ENCODE measurements at places on chromosomes 5 and 9.

GRCh38 chr5:89020926-89021610 lies 138.1 kb upstream of the MEF2C start:
- DNase-seq: no peak

DNA sequence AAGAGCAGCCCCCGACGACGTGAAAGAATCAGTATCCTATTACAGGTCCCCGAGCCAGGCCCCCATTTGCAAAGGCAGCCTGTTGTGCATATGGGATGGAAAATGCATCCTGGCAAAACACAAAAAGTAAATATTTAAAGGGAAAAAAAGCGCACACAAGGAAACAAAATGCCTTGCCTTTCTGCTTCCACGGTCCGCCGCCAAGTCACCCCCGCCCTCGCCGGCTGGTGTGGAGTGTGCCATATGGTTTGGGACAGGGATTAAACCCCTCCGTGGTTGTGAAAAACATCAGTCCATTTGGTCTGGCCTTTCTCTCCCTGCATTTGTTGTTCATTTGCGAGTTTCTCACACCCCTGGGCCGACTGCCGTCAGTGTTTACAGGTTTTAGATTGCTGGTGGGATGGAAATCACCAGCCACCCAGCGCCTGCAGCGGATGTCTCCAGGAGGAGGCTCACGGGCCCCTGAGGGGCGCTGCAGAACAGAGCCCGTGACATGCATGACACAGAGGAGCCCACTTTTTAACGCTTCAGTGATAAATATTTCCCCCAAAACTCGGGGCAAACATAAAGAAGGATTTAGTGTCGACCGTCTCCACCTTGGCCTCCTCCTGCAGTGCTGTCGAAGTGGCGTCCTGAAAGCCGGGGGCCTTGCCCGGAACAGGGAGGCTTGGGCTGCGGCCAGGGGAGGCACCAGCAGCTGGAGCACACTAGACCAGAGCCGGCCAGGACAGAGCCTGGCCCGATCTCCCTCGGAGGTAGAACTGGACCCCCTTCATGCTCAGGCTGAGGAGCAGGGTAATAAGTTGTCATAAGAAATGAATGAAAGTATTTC lies 161.5 kb downstream of the HSD17B3 start:
- no peak for DNase-seq

DNA sequence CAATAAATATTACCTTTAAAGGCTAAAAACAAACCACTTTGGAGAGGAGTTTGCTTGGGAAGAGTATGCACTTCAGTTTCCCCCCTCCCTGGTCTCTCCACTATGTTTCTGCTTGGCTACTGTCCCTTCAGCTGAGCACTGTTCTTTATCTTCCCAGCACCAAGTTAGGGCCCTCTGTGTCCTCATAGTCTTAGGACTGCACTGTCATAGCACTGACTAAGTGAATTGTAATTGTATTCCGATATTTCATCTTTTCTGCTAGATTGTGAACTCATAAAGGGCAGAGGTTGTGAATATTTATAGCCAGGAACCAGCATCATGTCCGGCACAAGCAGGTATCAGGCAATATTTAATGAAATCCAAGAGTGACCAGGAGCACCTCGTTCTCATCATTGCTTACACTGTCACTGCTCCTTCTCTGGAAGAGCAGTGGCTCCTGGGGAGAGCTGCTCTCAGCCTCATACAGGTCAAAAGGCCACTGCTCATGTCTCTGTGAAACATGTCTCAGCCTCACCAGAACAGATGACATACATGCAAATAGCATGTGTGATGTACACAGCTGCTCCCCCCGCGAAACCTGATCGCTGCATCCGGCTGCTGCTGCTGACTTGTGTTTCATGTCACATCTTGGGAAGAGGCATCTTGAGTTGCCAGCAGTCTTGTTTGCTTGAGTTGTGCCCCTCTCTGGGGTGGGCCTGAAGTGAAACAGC lies 279.7 kb upstream of the MSX2 start:
- DNase-seq: no peak

GRCh38 chr5:98927242-98927988 lies 1.4 kb downstream of the CHD1 start:
- DNase-seq: peak; percentile 76

GRCh38 chr9:106421772-106422171 lies 441.2 kb upstream of the ZNF462 start:
- DNase-seq: no peak

- DNase-seq: no peak
These were observed 70.8 kb upstream of the TGFBR1 start for GRCh38 chr9:99034149-99034548.

GRCh38 chr5:177402271-177403043 lies 2.0 kb upstream of the PFN3 start:
- peak; percentile 67 for DNase-seq

DNA sequence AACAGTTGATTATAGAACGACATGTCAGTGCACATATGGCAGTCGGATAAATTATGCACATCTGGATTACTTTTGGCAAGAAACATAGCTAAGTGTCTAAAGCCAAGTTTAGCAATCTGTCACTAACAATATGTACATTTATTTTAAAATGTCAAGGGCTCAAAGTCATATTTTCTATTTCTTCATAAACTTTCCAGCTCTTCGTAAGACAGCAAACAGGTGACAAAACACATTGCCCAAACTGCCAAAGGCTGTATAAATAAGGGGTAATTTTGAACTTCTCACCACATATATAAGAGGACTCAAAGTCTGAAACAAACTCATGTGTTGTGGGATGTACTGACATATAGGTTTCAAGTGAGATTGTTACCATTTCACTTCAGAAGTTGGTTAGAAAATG lies 237.2 kb downstream of the ARL15 start:
- no peak for DNase-seq

DNA sequence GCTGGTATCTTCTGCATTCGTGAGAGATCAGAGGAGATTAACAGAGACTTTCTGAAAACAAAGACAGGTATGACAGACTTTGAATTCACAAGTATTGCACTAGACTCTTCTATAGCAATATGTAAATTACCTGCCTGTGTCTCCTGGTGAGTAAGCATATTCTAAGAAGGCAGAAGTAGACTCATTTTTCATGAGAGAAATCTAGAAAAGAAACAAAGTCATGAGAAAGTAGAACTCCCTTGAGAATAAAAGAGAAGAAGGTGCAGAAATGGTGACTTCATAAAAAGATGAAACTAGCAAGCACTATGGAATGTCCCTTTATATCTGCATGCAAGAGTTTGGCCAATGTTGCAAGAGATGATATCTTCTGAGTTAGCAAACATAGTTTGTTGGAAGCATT lies 419.8 kb downstream of the DMRT2 start:
- DNase-seq: no peak

DNA sequence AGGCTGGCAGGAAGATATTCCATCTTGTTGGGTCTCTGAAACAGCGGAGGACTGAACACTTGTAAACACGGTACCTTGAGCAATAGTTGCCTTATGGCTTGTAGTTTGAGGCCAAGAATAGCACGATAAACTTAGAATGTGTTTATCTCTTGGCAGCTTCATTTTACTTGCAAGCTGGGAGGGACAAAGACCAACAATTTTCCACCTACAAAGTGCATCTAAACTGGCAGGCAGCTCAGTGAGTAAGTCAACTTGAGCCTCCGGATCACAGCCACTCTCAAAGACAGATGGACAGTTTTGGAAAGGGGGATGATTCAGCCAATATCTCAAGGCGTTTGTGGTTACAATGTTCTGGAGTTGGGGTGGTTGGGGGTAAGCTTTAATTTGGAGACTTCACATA lies 652.6 kb downstream of the CETN3 start:
- no peak for DNase-seq

DNA sequence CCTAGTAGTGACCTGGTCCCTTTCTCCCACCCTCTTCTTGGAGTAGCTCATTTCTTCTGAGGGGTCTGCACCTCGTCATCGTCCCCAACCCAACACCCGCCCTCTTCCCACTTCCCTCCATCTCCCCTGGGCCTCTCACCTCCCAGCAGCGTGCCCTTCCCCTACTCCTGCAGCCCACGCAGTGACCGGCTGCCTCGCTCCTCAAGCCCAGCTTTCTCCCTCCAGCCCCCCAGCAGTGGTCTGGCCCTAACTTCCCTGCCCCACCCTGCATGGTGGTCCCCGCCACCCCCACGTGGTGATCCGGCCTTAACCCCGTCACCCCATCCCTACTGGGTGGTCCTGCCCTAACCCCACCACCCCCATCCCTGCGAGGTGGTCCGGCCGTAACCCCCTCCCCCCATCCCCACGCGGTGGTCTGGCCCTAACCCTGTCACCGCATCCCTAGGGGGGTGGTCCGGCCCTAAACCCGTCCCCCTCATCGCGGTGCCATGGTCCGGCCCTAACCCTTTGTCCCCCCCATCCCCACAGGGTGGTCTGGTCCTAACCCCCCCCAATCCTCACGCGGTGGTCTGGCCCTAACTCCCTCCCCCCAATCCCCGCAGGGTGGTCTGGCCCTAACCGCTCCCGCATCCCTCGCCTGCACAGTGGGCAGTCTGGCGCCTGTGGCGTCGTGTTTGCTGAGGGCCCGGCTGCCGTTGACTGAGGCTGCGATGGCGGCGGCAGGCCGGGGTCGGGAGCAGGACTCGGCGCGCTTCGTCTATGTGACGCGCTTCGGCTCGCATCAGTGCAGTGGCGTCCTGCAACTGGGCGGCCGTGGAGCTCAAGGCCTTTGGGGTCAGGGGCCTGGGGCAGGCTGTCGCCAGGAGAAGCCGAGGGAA lies at the start of gene C5orf47:
Gene C5orf47 (plus strand): TSS at position 617 of the 878 bp plus-strand sequence. CDS start 94 bp downstream, at position 711.
- no peak for DNase-seq

DNA sequence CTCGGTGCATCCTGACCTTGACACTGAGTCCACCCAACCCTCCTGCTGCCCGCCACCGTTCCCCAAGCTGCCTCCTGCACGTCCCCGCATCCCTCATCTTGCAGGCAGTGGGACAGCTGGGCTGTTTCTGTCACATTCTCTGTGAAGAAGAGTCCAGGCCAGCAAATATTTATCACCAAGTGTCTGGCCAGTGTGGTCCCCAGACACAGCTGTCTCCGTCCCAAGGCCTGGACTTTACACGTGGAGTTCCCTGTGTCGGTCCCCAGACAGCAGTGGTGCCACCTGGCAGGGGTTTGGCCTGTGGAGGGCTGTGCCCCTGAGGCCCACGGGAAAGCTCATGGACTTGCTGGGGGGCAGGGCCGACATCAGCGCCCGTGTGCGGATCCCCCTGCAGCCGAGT lies 9.2 kb upstream of the SLC12A7 start:
- no peak for DNase-seq

DNA sequence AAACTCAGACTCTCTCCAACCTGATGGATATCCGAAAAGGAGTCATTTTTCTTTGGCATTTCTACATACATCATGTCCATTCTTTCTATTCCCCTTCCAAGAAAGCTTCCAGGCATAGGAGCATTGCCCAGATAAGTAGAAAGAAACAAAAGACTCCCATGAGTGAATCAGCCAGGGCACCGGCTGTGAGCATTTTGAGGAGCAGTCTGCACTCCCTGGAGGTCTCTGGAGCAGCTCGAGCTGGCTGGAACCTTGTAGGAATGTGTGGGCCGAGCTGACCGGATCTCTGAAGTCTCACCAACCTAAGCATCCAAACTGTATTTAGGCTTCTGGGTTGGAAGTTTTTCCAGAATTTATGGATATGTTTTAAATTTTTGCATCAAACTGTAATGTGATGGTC lies 161.4 kb upstream of the TRPC7 start:
- no peak for DNase-seq

DNA sequence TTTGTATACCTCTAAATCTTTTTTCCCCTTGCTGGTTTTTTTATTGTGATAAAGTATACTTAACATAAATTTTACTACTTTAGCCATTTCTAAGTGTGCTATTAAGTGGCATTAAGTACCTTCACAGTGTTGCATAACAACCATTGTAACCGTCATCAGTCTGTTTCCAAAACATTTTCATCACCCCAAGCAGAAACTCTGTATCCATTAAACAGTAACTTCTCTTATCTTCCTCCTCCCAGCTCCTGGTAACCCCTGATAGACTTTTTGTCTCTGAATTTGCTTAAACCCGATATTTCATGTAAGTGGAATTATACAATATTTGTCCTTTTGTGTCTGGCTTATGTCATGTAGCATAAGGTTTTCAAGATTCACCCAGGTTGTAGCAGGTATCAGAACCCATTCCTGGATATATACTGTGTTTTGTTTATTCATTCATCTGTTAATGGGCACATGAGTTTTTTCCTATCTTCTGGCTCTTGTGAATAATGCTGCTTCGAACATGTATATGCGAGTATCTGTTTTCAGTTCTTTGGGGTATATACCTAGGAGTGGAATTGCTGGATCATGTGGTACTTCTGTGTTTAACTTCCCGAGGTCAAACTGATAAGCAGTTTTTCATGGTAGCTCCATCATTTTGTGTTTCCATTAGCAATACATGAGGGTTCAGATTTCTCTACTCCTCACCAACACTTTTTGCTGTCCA lies 66.4 kb downstream of the EHMT1 start:
- no peak for DNase-seq
